ENCODE measurements at places on chromosomes 2 and 18.

GRCh38 chr18:25251068-25251467, 100.9 kb downstream of the ZNF521 start:
- no peak for DNase-seq

DNA sequence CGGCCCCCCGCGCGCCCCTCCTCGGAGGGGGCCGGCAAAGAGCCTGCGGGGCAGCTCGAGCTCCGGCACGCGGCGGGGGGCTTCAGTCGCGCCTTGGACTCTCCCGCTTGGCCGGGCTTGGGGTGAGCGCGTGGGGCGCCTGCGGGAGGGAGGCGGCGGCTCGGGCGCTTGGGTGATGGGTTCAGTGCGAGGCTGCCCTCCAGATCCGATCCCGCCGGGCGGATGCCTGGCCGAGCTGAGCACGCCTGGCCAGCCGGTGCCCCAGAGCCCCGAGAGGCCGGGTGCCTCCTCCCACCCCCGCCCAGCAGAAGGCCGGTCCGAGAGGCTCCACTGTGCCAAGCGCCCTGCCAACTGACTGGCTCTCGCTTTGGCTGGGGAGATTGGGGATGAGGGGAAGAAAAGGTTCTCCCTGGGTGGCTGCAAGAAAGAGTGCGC, 273 bp upstream of the NXPH2 start:
- no peak for DNase-seq

DNA sequence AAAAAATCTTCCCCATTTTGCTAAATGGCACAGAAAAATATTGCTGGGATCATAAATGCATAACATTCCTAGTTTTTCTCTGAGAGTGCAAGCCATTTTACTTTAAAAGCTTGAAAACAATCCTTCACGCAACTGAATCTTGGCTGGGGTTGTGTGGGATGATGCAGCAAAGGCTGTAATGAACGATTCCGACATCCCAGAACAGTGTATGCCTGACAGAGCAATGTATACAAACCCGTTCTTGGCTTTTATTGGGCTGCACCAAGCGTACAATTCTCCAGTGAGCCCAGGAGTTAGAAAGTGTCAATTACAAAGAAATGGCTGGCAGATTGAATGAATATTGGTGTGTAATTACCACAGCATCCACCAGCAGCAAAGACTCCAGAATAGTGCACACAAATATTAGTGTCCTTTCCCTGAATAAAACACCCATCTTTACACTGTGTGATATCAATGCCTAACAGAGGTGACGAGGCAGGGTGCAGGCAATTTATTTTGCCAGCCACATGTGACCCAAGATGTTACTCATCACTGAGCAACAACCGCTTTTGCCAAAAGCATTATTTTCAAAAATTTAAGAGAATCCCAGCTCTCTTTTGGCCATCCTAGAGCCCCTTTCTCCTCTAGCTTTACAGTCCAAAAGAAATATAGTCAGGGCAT, 578.6 kb upstream of the CHAC2 start:
- no peak for DNase-seq

- no peak for DNase-seq
These were observed 616.4 kb downstream of the XIRP2 start for GRCh38 chr2:167504695-167505094.

DNA sequence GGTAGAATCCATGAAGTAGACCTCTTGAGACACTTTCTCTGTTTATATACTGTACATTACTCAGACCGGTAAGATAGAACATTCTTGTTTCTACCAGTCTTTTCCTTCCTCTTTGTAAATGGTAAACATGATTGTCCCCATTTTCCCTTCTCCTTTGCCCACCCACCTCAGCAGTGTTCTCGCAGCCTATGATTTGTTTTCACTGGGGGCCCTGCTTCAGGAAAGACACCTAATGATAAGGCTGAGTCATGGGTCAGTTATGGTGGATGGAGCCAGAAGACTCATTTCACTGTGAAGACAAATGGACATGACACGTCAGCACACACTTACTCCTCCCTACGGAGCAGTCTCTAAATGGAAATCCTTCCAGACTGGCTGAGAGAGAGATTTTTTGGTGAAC, 23.7 kb downstream of the CENPO start:
- peak; percentile 49 for DNase-seq

DNA sequence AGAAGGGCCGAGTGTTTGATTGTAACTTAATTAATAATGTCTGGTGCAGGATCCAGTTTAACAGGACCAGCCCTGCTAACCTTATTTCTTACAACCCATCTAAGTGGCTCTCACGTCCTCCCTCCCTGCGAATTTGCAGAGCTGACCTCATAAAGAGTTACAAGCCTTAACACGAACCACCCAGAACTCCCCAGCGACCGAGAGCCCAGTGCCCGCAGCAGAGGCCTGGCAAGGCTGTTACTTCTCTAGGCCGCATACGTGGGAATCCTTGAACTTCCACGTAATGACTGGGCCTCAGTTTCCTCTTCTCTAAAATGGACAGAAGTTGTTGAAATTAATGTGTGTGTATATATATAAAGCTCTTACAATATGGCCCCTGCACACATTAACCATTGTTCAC, 55.5 kb downstream of the PXDN start:
- DNase-seq, result no peak

- DNase-seq, result no peak
These were observed 244.3 kb downstream of the SETBP1 start for GRCh38 chr18:44924785-44925499.

GRCh38 chr2:239719791-239720360, 305.3 kb downstream of the NDUFA10 start:
- no peak for DNase-seq

DNA sequence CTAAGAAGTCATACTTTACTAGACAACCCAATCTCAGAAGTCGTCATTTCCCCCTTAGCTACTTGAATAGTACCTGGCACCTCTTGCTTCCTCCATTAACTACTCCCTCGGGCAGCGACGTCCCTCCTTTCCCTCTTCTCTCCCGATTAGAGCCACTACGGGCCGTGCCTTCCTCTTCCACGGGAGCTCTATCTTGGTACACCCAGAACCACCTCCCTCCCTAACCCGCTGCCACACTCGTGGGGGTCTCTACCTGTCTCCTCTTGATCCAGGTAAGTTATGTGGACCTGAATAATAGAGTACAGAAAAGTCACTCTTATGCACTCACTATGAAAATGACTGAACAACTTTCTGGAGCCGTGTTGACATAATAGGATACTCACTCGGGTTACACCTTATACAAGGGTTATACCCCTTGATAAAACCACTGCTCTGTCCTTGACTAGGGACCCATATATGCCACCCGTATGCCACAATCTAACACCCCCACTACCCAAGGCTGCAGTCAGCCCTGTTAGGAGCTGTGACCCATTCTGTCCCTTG, 595 bp upstream of the HDHD2 start:
- no peak for DNase-seq

DNA sequence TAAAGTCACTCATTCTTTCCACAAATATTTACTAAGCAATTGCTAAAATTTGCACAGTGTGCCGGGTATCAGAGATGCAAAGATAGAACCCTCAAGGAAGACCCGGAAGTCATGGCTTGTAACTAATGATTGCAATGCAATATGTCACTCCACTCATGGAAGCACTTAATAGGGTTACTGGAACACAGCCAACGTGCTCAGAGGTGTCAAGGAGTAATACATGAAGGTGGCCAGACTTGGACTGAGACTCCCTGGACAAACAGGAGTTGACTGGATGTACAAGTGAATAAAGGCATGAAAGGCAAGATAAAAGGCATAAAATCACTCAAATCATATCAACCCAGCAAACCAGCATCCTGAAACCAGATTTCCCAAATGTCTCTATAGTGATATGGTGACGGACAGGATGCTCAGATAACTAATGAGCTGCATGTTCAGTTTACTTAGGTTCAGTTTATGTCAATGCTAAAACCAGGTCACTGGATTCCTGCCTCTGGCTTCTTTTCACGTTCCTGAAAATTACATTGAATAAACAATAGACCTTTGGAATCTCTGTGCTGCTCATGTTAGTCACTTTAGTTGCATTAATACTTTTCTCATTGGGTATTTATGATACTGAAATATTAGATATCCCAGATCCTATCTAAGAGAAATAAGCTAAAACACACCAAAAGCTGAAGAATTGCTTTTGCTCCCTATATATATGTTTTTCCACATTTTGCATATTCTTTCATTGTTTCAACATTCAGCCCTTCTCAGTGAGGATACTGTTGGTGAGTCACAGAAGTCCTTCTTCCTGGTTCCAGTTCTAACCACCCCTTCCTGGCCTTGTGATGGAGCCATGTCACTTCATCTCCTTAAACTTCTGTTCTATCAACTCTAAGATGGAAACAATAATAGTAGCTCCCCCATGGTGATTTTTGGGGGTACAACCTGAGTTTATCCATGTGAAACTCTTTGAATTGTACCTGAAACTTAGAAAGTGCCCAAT, 688.9 kb upstream of the ID2 start:
- no peak for DNase-seq

DNA sequence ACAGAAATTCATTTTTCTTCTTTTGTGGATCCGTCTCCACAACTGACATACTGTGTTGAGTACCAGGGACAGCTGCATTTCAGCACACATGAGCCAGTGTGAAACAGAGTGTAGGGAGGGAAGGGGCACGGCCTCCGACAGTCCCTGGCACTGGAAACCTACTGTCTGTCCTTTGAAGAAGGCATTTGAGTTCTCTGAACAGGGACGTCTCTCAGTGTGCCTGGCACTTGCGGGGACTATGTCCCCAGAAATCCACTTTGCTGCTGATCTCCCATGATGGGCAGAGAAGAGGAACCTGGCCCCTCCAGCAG, 48.1 kb downstream of the PLB1 start:
- no peak for DNase-seq

DNA sequence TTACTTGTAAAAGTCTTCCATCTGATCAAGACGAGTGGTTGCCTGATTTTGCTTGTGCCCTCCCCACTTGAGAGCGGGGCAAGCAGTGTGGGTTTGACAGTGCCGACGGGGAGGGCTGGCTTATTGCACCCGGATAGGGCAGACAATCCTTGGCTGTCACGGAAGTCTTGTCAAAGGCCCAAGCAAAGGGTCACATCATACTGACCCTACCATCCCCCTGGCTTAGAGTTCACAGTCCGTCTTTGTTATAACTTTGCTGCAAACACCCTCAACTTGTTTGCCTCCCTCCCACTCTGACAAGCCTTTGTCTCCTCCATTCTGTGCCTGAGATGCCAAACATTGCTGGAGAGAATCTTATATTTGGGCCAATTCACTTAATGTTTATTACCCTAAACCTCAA, 165.9 kb upstream of the MSH6 start:
- DNase-seq, result no peak

DNA sequence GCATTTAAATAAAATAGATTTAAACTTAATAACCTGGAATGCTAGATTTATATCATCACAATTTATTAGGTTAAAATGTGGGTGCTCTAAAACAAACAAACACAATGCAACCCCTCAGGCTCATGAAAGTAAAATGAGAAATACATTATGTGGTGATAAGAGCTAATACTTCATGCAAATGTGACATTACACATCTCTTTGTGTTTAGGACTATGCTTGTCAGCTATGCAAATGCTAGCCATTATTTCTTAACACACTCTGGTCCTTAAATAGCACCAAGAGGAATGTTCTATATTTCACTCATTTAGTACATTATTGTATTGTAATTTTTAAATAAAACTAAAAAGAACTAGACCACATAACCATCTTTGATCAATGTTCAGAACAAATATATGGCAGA, 627.6 kb downstream of the DPP10 start:
- no peak for DNase-seq

DNA sequence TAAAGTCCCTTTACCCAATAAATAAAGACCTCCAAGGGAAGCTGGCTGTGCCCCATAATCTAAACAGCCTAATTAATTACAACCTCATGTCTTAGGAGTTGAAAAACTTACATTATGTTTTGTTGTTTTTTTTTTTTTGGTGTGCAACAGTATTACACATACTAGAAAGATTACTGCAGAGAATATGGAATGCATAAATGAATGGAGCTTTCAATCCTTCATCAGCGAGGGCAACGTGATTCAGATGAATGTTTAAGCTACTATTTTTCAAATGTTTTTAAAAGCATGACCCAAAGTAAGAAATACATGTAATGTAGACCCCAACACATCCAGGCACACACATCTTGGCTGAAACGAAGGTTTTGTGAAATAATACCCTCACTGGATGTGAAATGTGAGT, 167.1 kb upstream of the FN1 start:
- no peak for DNase-seq

- no peak for DNase-seq
These were observed 1191.6 kb upstream of the CRIM1 start for GRCh38 chr2:35163948-35164347.
